ENCODE measurements at places on chromosomes 5 and 9.
A peak's percentile ranks its signal among the peaks of the same experiment; 100 is the strongest.

DNA sequence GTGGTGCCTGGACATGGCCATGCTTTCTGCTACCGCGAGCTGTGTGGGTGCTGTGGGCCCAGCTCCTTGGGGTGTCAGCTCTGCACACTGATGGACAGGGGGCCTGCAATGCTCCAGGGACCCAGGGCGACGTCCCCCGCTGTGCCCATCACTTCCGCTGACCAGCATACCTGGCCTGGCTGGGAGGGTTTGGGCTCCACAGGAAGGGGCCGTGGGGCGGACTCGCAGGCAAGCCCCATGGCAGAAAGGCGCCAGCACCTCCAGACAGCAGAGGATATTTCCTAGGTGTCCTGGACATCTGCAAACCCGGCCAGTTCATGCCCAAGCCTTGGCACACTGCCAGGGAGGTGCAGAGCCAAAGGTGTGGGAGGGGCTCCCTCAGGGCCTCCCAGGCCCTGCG lies 295.8 kb upstream of the IRX4 start:
- DNase-seq: no peak

DNA sequence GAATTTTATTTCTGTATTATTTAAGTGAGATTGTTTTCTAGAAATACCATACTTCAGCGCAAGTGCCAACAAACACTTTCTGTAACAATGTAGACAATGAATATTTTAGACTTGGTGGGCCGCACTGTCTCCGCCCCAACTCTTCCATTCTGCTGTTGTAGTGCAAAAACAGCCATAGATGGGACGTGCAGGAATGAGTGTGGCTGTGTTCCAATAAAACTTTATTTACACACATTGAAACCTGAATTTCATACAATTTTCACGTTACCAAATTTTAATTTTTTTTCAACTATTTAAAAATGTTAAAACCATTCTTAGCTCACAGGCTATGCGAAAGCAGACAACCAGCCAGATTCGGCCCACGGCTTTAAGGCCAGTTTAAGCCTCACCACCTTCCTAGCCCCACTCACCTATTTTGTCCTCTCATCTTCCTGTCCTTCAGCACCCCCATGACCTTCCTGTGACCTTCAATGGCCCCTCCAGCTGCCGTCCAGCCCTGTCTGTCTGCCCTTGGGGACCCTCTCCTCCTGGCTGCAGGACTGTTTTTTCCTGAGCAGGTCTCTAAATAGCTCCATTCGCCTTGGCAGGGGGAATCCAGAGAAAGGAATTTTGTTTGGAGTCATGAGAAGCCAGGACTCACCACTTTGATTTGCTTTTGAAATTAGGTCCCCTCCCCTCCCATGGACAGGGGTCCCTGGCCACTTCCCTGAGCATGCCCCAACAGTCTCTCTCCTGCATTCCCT lies 11.2 kb upstream of the ANXA6 start:
- no peak for DNase-seq

- no peak for DNase-seq
Observed at GRCh38 chr5:133489632-133490031, 122.7 kb downstream of the FSTL4 start.

- DNase-seq: no peak
Observed at GRCh38 chr9:79264511-79265355, 307.0 kb upstream of the TLE4 start.

- no peak for DNase-seq
Observed at GRCh38 chr9:33158843-33159776, 8.0 kb downstream of the B4GALT1 start.

DNA sequence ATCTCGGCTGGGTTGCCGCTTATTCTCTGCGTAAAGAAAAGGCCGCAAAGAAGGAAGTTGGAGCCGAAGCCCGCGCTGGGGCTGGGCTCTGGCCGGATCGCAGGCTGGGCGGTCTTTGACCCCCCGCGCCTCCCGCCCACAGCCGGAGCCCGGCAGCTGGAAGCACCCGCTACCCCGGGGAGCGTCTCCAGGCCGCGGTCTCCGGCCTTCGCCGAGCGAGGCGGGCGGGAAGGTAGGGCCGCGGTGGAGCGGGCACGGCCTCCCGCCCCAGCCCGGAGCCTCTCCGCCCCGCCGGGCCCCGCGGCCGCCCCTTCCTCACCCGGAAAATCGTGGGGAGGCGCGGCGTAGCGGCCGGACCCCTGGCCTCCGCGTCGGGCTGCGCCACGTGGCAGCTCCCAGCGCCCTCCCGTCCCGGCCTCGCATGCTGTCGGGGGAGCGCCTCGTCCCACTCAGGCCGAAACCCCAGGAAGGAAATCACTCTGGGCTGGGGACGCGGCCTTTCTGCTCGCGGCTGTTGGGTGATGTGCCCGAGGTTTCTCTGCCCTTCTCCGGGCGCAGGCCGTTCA lies 12.0 kb downstream of the FOXD1 start:
- peak; percentile 28 for DNase-seq

GRCh38 chr5:77936365-77936693 lies 160.2 kb upstream of the TBCA start:
- no peak for DNase-seq

- no peak for DNase-seq
Observed at GRCh38 chr9:129264388-129264787, 86.3 kb upstream of the IER5L start.

DNA sequence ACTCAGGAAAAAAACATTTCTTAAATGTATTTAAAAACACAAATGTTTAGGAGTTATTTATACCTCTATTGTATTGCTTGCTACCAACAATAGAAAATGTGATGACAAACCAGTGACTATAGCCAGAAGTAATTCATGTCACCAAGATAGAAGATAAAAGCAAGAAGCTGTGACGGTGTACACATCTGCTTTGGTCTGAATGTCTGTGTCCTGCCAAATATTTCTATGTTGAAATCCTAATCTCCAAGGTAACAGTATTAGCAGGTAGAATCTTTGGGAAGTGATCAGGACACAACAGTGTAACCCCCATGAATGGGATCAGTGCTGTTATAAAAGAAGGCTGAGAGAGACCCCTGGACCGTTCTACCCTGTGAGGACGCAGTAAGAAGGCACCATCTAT lies 74.7 kb downstream of the CEMIP2 start:
- DNase-seq: no peak

GRCh38 chr9:5688109-5688508 lies 59.2 kb downstream of the RIC1 start:
- DNase-seq: no peak
